NCI-H2081 (cell line): ENCODE measurements at places on chromosomes 6 and 20.

- DNase-seq, result no peak
These were observed 106.1 kb downstream of the TFAP2C start for GRCh38 chr20:56735084-56735642.

GRCh38 chr20:17928633-17929311, 39.8 kb downstream of the SNX5 start:
- no peak for DNase-seq

- no peak for DNase-seq
These were observed 352.4 kb downstream of the CD109 start for GRCh38 chr6:74048387-74048786.

DNA sequence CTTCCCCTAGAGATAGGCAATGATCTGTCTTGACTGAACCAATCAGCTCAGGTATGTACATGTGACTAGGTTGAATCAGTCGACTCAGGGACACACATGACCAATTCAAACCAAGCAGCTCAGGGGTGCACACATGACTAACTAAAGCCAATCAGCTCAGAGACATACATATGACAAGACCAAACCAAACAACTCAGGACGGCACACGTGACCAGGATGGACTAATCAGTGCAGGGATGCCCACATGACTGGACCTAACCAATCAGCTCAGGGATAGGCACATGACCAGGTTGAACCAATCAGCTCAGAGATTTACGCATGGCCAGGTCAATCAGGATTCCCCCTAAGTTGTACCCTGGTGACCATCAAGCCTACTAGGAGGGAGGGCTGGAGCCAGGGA, 310.3 kb downstream of the CDH26 start:
- no peak for DNase-seq

GRCh38 chr20:43535370-43536004, 23.3 kb upstream of the SGK2 start:
- DNase-seq, result no peak

GRCh38 chr20:15332711-15333160, 995.3 kb upstream of the FLRT3 start:
- no peak for DNase-seq

DNA sequence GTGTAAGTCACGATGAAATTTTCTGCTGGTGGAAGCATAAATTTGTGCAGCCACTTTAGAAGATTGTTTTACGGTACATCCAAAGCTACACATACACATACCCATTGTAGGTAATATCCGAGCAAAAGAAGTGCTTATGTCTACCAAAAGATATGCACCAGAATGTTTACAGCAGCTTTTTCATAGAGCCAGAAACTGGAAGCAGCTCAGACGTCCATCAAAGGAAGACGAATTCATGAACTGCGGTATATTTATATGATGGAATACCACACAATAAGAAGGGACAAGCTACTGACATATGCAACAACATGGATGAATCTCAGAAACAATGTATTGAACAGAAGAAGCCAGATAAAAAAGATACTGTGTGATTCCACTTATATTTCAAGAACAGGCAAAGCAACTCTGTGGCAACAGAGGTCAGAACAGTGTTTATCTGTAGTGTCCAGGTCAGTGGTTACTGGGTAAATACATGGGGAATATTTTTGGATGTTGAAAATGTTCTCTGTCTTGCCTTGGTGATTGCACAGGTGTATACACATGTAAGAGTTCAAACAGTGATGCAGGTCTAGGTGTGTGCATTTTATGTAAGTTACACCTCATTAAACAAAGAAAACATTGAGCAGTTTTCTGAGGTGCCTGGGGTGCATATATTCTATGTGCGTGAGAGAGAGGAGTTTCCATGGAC, 51.9 kb upstream of the EXOC2 start:
- no peak for DNase-seq

DNA sequence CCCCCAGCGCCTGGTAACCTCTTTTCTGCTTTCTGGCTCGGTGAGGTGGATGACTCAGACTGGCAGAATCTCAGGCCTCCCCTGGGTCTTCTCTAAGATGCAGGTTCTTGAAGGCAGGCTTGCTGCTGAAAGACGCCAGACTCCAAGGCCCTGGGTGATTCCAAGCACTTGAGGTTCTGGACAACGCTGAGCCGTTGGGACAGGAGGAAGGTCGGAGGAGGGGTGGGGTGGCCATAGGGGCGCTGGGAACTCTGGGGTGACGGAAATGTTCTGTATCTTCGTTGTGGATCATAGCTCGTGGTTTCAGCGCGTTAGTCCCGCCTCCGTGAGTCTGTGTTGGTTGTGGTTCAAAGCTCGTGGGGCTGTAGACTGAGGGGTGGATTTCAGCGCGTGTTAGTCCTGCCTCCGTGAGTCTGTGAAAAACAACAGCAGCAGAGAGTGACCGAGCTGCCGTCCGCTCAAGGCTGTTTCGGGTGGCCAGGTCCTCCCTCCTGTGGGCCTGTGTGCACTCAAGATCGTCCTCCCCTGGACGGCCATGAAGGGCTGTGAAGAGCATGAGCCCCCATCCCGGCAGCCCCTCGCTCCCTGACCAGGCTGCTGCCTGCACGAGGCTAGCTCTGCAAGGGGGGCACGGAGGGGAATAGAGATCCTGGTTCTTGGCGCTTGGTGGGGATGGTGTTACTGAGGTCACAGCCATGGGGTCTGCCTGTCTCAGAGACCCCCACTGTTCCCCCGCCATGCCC, 7.7 kb downstream of the NTSR1 start:
- no peak for DNase-seq

- DNase-seq, result no peak
These were observed 160.6 kb downstream of the VEGFA start for GRCh38 chr6:43930440-43931154.

GRCh38 chr6:154487367-154488247, 22.9 kb downstream of the CNKSR3 start:
- DNase-seq, result no peak

DNA sequence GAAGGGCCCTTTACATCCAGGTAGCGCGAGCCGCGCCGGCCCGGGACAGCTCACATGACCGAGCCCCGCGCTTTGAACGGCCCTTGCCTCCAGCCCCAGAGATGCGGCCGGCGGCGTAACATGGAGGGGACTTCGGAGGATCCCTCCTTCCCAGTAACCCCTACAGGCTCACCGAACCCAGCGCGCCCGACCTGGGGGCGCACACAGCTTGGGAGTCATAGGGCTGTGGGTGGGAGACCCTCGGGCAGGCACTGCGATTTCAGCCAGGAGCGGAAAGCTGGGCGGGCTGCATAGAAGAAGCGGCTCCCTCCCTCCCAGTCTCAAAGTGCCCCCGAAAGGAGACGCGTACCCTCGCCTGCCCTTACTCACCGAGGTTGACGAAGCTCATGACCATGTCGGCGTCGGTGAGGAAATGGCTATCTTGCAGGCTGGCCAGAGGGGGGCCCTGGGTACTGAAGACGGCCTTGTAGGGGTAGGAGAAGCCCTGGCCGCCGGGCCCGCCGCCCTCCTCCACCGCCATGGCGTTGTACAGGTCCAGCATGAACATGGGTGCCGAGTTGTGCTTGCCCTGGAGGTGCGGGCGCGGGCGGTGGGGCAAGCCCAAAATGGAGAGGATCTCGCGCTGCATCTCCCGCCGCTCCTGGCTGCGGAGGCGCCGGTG, 975 bp downstream of the BMP7 start:
- DNase-seq, result no peak
